ENCODE measurements at places on chromosomes 4 and X.

DNA sequence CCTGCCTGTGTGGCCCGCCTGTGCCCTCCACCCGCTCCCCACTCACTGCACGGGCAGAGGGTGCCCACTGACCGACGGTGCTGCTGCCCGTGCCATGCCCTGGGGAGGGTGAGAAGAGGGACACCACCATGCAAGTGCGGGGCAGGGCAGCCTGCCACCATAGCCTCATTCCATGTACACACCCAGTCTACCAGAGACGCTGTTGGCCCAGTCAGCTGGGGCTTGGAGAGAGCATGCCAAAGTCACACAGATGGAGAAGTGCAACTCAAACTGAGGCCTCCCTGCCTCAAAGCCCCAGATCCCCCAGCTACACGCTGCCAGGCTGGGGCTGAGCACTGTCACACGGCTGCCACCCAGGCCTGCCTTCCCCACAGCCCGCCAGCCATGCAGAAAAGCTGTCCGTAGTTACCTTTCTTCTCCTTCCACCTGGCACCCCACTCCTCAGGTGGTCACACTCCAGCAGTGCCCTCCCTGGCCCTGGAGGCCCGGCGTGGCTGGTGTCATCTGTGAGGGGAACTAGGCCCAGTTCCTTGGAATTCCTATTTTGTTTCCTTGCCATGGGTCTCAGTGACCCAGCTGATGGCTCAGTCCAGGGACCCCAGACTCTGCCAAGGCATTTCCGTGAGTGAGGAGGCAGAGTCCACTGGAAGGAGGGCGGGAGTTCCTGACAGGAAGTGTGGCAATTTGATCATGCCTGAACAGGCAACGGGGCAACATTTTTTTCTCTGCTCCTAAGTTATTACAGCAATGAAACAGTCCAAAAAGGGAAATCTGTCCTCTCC lies at the start of gene SLC2A9:
Gene SLC2A9 (minus strand): TSS at position 627 of the 782 bp plus-strand sequence. CDS start 68 bp downstream, at position 559.
- no peak for DNase-seq

DNA sequence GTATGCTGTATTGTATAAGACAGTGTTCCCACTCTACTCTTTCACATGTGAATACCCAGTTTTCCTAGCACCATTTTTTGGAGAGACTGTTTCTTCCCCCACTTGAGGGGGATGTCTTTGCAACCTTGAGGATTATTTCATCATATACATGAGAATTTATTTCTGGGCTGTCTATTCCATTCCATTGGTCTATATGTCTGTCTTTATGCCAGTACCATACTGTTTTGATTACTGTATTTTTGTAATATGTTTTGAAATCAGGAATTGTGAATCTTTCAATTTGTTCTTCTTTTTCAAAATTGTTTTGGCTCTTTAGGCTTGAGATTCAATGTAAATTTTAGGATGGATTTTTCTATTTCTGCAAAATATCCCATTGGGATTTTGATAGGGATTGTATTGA lies 15.8 kb upstream of the LHFPL1 start:
- no peak for DNase-seq

- peak; percentile 74 for DNase-seq
Observed at GRCh38 chr4:74969507-74970474, 36.9 kb downstream of the PARM1 start.

DNA sequence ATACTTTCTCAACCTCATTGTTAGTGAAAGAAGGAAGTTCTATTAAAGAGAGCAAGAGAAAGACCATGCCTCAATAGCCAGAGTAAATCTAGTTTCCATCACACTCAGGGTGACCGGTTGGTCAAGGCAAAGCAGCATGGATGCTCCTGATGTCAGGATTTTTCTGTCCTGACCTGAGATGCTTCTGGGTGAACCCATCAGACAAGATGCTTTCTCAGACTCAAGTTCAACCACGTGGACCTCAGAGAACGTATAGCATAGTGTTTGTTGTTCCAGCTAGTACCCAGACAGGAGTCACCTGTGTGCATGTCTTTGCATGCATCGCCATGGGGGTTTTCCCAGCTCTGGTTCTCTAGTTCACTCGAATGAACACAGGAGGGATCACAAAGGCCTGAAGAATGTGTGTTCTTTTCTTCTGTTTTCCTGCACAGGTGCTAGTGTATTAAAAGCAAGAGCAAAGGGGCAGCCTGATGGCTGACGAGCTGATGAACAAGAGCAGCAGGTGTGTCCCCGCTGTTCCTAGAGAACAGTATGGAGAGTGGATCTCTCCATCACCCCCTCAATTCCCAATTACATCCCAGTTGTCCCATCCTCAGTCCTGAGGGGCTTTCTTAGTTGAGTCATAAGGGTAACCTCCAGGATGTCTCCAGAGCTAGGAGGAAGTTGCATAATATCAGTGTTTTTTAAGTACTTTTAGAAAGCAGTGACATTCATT lies 110.5 kb upstream of the ENPP6 start:
- no peak for DNase-seq

DNA sequence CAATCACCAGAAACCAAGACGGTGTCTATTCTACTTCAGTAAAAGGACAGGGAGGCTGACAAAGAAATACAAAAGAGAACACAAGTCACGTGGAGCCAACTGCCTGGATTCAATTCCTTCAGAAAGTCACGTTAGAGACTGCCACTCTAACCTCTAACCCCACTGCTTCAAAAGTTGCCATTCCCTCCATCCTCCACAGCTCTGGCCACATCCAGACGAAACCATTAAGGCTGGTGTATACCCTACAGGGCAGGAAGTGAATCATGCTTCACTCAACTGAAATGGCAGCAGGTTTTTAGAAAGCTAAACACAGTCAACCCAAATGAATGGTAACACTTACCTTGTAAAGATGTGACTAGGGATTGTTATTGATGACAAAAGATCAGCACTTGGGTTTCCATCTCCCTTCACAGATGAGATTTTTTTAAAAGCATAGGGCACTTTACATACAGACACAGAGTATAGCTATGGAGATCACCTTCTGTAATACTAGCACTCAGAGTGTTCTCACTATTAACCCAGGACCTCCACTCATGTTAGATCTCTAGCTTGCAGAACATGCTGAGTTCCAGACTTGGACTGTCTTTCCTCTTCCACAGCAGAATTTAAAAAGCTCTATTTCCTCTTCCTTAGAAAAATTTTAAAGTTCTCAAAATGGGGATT lies 37.4 kb downstream of the MAML3 start:
- DNase-seq = peak; percentile 35

DNA sequence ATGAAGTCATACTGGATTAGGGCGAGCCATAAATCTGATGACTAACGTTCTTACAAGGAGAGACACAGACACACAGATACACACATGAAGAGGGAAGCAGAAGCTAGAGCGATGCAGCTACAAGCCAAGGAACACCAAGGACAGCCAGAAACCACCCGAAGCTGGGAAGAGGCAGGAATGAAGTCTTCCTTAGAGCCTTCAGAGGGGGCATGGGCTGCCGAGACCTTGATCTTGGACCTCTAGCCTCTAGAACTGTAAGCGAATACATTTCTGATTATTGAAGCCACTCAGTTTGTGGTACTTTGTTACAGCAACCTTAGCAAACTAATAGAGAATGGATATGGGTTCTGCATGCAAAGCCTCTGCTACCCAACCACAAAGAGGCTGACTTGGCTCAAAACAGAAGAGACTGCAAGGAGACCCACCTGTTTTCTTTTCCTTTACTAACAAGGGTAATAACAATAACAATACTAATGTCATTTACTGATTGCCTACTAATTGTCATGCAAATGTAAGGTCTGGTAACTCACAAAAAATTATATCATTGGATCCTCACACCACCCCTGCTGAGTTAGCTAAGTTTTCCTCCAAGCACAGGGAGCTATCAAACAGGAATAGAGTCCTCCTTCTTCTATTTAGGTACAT lies 10.1 kb upstream of the LDB2 start:
- DNase-seq = no peak

DNA sequence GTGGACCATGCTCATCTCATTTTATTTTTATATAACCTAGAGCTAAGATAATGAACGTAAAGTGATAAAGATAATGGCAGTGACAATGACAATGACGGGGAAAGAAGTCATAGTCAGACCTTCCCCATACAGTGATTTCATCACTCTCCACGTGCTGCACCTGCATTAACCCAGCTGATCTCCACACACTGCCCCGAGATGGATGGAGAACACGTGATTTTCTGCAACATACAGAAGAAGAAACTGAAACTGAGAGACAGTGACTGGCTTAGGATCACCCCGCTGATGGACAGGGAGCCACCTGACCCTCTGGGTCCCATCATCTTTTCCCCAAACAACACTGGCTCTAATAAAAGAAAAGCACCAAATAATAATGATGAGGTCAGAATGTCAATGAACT lies 22.0 kb downstream of the EVC2 start:
- no peak for DNase-seq

DNA sequence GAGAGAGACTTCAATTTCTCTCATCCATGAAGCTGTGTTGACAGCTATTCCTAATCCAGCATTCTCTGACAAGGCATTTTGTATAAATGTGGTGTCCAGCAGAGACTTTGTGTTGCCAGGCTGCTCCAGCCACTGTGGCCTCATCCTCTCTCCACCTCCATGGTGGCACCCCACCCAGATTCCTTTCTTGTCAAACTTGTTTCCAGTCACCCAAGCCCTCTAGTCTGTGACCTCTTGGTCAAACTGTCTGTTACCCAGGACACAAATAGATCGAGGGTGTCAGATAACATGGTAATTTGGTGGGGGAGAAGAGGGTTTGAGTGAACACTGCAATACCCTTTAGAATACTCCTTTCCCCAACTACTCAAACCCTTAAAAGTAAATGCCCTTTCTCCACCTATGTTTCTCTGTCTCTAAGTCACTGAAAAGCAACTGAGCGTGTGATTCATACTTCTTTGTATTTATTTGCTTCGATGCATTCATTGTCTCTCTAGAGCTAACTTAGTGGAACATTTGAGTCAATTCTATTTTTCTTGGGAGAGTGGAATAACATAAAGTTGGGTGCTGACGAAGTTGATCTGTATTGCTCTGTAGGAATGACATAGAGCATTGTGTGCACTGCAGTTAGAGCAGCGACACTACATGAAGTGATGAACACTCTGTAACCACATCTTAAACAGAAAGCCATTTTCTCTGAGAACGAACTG lies 13.7 kb downstream of the PITX2 start:
- no peak for DNase-seq

DNA sequence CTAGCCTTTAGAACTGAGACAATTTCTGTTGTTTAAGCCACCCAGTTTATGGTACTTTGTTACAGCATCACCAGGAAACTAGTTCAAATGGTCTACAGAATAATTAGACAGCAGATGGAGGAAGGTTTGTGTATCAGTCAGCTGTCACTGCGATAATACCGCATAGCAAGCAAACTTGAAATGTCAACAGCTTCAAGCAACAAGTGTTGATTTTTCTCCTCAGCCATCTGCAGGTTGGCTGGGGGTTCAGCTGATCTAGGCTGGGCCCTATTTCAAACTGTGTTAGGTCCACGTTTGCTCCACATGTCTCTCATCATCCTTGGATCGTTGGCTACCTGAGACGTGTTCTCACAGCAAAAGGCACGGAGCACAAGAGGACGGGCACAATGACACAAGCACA lies 19.2 kb upstream of the PHEX start:
- DNase-seq = no peak

- DNase-seq = no peak
Observed at GRCh38 chr4:61277785-61278760, 77.9 kb downstream of the ADGRL3 start.

GRCh38 chrX:75638332-75638731 lies 115.5 kb upstream of the ZDHHC15 start:
- no peak for DNase-seq

- DNase-seq = no peak
Observed at GRCh38 chrX:70219938-70220764, 14.3 kb upstream of the AWAT1 start.

- no peak for DNase-seq
Observed at GRCh38 chr4:133316909-133317308, 167.8 kb downstream of the PCDH10 start.

GRCh38 chr4:7709431-7709830 lies 230.2 kb downstream of the AFAP1 start:
- no peak for DNase-seq

DNA sequence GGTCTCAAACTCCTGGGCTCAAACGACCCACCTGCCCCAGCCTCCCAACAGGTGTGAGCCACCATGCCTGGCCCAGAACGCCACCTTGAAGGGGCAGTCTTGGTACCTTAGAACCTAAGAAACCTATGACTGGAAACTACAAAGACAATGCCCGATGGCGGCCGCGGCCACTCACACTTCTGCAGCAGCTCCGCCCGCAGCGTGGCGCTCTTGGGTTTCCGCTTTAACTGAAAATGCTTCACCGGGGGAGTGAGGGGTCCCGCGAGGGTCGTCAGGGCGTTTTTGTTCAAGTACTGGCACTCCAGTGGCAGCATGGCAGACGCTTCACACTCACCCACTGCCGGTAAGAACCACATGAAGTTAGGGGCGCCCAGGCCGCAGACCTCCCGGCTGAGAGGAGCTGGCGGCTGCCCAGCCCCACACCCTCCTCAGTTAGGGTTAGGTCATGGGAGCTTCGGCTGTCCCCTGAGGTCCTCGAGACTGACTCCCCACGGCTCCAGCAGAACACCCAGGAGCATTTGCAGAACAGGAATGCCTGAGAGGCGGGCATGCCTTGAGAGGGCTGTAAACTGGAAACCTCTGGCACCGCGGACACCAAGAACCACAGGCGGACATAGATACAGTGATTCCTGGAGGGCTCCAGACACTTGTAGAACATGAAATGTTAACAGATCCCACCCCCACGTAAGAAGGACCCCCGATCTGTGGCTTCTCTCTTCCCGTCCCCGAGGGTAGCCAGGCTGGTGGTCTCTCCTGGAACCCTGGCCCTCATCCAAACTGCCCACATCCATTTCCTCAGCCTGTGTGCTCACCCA lies 19.0 kb downstream of the NELFA start:
- DNase-seq = no peak

- no peak for DNase-seq
Observed at GRCh38 chr4:86011117-86011516, 348.7 kb downstream of the MAPK10 start.

DNA sequence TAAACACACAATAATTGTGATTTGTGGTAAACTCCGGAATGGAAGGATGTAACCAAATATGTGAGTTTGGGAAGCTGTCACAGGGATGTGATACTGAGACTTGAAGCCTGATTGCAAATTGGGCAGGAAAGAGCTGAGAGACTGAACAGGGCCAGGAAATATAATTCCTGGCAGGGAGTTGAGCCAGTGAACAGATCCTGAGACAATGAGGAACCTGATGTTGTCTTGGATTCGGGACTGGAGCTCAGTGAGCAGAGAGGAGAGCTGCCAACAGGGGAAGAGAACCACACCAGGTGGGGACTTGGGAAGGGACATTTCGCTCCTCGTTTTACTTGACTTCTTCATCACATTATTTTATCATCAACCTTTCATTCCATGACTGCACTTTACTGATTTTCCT lies 386.0 kb downstream of the TLL1 start:
- DNase-seq = no peak

Measured in BE2C (cell line).